ENCODE measurements at places on chromosomes 6 and 20.

DNA sequence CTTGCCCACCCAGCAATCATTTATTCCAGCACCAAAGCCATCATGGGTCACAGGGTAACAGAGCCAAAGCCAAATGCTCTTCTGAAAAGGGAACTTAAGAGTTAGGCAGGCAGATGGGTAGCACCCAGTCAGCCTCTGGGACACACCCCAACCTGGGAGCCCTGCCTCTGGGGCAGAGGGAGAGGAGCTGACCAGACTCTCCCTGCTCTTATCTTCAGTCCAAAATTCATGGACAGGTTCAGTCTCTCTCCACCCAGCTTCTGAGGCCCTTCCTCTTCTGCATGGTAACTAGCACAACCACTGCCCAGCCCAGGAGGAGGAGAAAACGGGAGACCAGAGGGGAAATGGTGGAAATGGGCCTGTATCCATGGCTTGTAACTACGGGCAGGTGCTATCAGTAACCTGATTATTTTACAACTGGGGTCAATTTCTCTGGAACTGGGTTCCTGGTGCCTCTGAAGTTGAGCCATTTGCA, 105.4 kb downstream of the NOL4L start:
- DNase-seq, result peak; percentile 23

DNA sequence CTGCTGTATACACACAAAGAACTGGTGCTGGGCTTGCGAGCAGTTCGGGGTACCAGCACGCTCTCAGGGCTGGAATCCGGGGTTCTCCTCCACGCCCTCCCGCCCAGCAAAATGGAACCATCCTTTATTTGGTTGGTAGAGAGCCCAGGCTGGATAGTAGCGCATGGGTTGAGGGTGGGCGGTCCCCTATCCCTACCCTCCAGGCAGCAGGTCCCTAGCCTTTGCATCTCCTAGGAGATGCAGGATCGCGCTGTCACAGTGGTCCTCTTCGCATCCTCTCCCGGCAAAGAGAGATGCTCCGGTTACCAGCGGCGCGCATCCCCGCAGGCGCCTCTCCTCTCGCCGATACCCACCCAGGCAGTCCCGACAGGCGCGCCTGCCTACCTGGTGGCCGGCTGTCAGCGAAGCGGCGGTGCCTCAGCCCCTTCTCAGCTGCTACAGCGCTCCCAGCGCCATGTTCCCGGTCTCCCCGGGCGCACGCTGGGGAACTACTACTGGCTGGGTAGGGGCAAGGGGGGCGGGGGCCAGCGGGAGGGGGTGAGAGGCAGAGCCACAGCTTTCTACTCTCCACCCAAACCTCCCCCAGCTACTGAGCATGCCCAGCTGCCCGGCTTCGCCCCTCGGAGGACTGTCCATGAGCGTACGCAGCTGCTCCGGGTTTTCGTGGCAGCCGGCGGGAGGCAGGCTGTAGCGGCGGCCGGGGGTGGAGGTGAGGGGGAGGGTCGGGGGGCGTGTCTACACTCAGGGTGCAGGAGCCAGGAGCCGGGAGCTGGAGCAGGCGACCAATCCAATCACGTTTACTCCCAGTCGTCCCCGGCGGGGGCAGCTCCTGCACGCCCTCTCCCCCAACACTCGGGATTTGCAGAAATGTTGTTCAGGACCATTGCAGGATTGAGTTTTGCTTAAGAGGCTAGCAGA, at the start of gene PAK5:
TSS of gene PAK5 (minus strand) at position 699 of the 918 bp plus-strand sequence. CDS start 194,748 bp downstream, outside the sequence.
- no peak for DNase-seq

DNA sequence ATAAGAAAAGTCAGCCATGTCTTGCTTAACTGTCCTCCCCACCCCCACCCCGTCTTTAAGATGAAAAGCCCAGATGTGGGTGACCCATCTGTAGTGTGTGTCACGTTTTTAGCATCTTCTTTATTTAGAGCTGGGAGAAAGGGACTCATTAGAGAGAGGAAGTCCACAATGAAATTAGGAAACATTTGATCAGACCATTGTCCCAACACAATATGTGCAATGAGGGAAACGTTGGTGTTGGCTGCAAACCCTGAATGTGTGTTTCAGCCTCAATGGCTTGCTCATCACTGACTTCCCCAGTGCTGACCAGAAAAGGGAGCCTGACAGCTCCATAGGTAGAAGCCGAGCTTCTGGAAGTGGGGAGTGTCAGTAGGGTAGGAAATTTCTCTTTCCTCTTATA, 475.7 kb downstream of the CD83 start:
- no peak for DNase-seq

DNA sequence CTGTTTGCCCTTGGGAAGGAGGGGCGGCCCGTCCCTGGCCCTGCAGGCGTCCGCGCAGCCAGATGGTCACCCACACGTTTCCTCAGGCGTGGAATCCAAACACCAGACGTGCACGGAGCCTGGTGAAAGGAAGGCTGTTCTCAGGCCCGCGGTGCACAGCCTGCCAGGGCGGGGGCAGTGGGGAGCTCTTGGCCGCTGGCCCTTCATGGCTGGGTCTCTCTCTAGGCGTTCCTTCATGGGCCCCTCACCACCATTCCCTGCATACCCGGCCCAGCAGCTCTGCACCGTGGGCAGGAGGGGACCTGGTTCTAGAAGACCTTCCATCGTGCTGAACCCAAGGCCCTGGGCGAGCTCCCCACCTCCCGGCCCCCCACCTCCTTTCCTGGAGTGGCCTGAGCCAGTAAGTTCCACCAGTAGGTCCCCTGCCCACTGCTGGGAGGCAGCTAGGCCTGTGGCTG, 30.4 kb upstream of the SMOC2 start:
- no peak for DNase-seq

- DNase-seq, result no peak
These were observed 23.1 kb upstream of the KCNB1 start for GRCh38 chr20:49505518-49505917.

Data from hematopoietic multipotent progenitor cell treated with erythropoietin and hydrocortisone succinate and interleukin-3 and kit ligand, for 17 days (in vitro differentiated cells).